Fibroblast of lung (primary cell): ENCODE measurements at places on chromosomes 7 and 10. TPM values are rescaled to one million over a fixed set of nuclear protein-coding genes. Genes with fewer than 3 reads are reported as not detected.

The TLX1 gene
- not detected in 2 replicates for polyA plus RNA-seq

- no peak for DNase-seq
- no peak overlapping the region for H3K4me3 ChIP-seq
- H3K4me1 ChIP-seq, result no peaks in the 10 kb centered on the region
- H3K36me3 ChIP-seq, result no peaks in the 10 kb centered on the region
Observed at GRCh38 chr7:28195910-28196620, 15.5 kb upstream of the JAZF1 start.

- H3K27me3 ChIP-seq, result no peaks in the 10 kb centered on the region
- peaks cover 2% of the 10 kb centered on the region for H3K4me1 ChIP-seq
- H3K36me3 ChIP-seq, result peaks cover 8% of the 10 kb centered on the region
- no peak for DNase-seq
- no peak overlapping the region for H3K4me3 ChIP-seq
Observed at GRCh38 chr7:25118048-25118753, 6.9 kb downstream of the CYCS start.

- no peaks in the 10 kb centered on the region for H3K4me1 ChIP-seq
- H3K27me3 ChIP-seq, result no peaks in the 10 kb centered on the region
- peaks cover 5% of the 10 kb centered on the region for H3K36me3 ChIP-seq
Observed at GRCh38 chr7:116918704-116919103, 34.6 kb upstream of the ST7 start.

GRCh38 chr7:99987846-99988245 is 12.0 kb upstream of the AZGP1 start:
- H3K27me3 ChIP-seq, result peaks cover 7% of the 10 kb centered on the region
- H3K36me3 ChIP-seq, result no peaks in the 10 kb centered on the region
- no peak for DNase-seq
- no peak overlapping the region for H3K27ac ChIP-seq

- H3K4me3 ChIP-seq, result peak overlapping the region; percentile 11
- peak overlapping the region; percentile 88 for H3K27ac ChIP-seq
- no peaks in the 10 kb centered on the region for H3K27me3 ChIP-seq
Observed at GRCh38 chr10:102752934-102753664, 9.4 kb downstream of the WBP1L start.

- no peaks in the 10 kb centered on the region for H3K27me3 ChIP-seq
- H3K4me1 ChIP-seq, result no peaks in the 10 kb centered on the region
- H3K36me3 ChIP-seq, result no peaks in the 10 kb centered on the region
- no peak overlapping the region for H3K27ac ChIP-seq
- H3K4me3 ChIP-seq, result no peak overlapping the region
Observed at GRCh38 chr10:121675344-121675743, 77.1 kb upstream of the FGFR2 start.
